ENCODE measurements at places on chromosomes 5 and 9.

GRCh38 chr5:60668686-60669304, 31.2 kb downstream of the DEPDC1B start:
- no peak for DNase-seq

DNA sequence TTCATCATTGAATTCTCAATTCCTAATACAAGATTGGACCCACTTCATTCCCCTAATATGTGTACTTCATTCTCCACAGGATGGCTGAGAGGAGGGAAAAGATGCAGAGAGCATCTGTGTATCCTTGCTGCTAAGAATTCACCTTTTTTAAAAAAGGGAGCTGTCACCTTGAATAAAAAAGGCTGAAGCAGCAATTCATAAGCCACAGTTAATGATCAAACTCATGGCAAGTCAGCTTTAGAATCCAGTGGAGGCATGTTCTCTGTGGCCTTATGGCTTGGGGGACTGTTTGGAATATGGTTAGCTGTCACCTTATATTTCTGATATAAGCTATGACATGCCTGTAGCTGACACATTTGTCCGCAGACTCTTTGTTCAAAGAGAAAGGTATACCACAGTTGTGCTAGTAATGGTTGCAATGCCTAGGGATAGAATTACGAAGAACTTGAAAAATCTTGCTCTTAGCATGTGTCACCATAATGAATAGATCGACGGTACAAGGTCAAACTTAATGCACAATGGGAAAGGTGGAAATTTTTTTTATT, 256.8 kb upstream of the TNC start:
- DNase-seq = no peak

GRCh38 chr9:93112116-93112863, 16.3 kb downstream of the CARD19 start:
- peak; percentile 44 for DNase-seq

DNA sequence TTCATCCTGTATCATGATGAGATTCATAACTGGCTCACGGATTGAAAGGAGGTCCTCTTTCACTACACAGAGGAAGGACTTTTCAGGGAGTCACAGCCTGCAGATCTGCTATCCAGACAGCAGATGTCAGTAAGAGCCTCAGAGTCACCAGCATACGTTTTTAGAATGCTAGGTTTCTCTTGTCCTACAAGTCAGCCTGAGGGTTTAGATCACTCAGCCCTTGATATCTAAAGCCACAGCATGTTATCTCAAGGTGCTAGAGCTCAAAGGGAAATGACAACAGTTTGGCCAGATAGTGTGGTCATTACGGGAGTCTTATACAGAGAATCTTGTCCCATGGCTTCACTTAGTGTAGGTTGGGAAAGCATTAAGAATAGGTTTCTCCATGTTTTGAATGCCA, 30.9 kb upstream of the SLC46A2 start:
- peak; percentile 61 for DNase-seq

DNA sequence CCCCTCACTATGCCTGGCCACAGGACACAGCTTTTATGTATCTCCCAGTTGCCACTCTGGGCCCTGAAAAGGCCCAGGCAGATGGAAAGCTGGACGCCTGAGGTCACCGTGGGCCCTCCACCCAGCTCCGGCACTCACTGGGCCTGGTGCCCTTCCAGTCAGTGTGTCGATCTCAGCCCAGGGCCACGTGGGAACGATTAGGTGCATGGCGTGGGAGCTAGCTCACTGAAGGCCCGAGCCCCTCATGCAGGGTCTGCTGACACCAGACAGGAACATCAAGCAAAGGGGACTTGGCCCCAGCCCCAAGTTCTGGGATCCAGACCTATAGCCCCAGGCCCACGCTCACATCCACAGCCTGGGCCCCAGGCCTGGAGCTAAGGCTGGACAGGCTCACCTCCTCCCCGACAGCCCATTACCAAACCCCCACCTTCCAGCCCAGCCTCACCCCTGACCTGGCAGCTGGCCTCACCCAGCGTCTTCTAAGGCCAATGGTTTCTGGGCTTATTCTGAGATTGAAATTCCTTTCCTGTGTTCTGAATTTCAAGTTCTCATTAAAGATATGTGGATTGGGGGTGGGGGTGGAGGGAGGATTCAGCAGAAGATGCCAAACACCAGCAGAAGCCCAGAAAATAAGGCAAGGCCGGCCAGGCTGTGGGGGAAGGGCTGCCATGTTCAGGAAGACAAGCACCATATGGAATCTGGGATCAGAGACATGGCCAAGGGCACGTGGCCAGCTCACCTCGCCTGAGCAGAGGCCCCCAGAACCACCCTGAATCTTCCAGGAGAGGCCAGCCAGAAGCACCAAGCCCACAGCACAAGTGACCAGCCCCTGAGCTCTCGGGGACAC, 74.5 kb downstream of the ADAMTS2 start:
- DNase-seq = peak; percentile 33

GRCh38 chr5:135670588-135670987, 91.8 kb upstream of the CXCL14 start:
- no peak for DNase-seq

DNA sequence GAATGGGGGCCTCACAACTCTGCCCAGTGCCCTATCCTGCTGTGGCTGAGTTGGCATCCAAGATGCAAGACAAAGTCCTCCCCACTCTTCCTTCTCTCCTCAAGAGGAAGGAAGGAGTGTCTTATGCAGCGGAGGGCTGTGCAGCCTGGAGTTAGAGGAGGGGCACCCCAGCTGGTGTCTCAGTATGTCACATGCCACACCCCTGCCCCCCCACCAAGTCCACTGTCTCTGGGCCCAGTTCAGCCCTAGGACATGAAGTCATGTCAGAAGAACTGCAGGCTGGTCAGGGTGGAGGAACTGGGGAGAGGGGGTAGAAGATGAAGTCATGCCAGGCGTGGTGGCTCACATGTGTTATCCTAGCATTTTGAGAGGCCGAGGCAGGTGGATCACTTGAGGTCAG, 28.0 kb upstream of the SLC28A3 start:
- DNase-seq = no peak

GRCh38 chr9:124964604-124965003, 23.7 kb upstream of the GOLGA1 start:
- DNase-seq = no peak

DNA sequence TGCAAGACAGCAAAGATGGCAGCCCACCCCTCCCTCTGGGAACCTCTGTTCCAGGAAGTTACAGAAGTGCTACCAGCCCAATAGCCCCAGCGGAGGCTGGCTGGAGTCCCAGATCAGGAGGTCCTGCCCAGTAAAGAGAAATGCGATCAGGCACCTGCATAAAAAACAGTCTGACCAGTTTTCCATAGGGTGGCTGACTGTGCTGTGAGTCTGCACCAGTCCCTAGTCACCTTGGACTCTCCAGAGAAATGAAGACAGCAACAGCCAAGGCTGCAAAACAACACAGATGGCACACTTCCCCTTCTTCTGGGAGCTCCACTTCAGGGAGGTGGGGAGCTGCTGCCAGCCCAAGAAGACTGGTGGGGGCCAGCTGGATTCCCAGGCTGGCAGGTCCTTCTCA, 265.5 kb upstream of the PCSK5 start:
- DNase-seq = no peak

GRCh38 chr9:68546596-68547390, 6.1 kb upstream of the TMEM252 start:
- DNase-seq = no peak

DNA sequence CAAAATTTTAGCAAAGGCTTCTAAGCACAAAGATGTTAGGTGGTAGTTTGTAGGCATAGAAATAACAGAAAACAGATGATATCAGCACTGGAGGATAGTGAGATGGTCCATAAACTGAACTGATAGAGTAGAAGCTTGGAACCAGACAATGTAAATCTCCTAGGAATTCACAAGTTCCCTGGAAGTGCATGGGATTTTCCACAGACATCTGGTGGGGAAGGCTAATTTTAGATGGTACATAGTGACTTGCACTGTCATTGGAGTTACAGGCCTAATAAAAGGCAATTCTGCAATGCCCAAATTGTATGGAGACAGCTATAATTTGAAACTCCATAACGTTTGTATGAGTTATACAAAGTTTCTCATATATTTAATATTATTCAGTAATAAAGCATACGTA, 653.0 kb upstream of the MEF2C start:
- no peak for DNase-seq

All from endodermal cell (in vitro differentiated cells).